ENCODE measurements at places on chromosomes 12 and 14.

DNA sequence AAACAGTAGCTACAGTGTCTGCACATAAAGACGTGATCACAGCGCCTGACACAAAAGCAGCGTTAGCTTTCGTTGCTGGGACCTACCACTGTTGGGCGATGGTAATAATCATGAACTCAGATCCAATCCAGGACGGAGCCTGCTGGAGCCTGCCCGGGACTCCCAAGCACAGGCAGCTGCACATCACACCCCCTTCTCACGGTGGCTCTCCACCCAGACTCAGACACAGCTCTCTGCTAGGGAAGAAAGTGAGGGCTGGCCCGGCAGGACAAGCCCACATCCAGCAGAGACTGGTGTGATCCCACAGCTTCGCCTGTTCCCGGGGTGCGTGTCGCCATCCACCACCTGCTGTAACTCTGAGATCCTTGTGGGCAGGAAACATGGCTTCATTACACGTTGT, 49.9 kb upstream of the FOXN3 start:
- no peak for DNase-seq
- H3K4me3 ChIP-seq = no peak overlapping the region
- no peak overlapping the region for H3K27ac ChIP-seq
- no peaks in the 10 kb centered on the region for H3K27me3 ChIP-seq
- H3K4me1 ChIP-seq = no peaks in the 10 kb centered on the region
- H3K36me3 ChIP-seq = no peaks in the 10 kb centered on the region

GRCh38 chr14:86673523-86673969, 1143.6 kb downstream of the FLRT2 start:
- H3K27ac ChIP-seq = no peak overlapping the region
- H3K4me3 ChIP-seq = no peak overlapping the region
- H3K36me3 ChIP-seq = no peaks in the 10 kb centered on the region
- H3K27me3 ChIP-seq = no peaks in the 10 kb centered on the region

- H3K27ac ChIP-seq = no peak overlapping the region
- H3K36me3 ChIP-seq = no peaks in the 10 kb centered on the region
- no peaks in the 10 kb centered on the region for H3K27me3 ChIP-seq
- DNase-seq = no peak
- no peak overlapping the region for H3K4me3 ChIP-seq
Measured at GRCh38 chr12:92900941-92901340, 28.2 kb downstream of the EEA1 start.

- no peaks in the 10 kb centered on the region for H3K4me1 ChIP-seq
- H3K27ac ChIP-seq = no peak overlapping the region
- no peak overlapping the region for H3K4me3 ChIP-seq
- H3K36me3 ChIP-seq = no peaks in the 10 kb centered on the region
- DNase-seq = no peak
Measured at GRCh38 chr14:85087201-85087600, 442.7 kb upstream of the FLRT2 start.

DNA sequence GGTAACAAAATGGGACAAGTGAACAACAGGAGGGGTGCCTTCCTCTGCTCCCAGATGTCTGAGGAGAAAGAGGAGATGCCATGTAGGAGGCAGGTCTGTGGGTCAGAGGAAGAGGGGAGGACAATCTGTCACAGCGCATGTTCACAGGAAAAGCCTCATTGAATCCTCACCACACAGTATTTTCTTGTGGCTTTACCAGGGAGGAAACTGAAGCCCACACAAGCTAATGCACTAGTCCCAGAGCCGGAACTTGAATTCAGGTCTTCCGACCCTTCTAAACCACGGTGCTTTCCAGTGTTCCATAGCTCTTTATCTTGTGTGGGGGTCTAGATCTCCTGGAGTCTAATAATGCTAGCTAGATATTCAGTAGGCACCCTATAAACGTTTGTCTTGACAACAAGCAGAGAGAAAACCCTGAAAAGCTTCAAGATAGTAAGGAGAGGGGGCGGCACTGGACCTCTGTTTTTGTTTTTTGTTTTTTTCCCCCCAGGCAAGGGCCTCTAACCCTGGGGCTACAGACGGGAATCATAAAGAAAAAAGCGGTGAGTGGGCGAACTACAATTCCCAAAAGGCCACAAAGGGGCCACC, 371 bp upstream of the SHMT2 start:
- H3K4me3 ChIP-seq = peak overlapping the region; percentile 87
- H3K4me1 ChIP-seq = peaks cover 20% of the 10 kb centered on the region
- H3K27me3 ChIP-seq = peaks cover 11% of the 10 kb centered on the region
- 0 out of 2 replicates have a peak, but pooled peaks cover 15% of the 10 kb centered on the region for H3K36me3 ChIP-seq
- H3K27ac ChIP-seq = peak overlapping the region; percentile 79
- DNase-seq = no peak

GRCh38 chr12:49967777-49968250, 4.9 kb upstream of the AQP6 start:
- H3K4me3 ChIP-seq = peak overlapping the region; percentile 57
- peaks cover 85% of the 10 kb centered on the region for H3K27me3 ChIP-seq
- H3K4me1 ChIP-seq = no peaks in the 10 kb centered on the region
- H3K27ac ChIP-seq = no peak overlapping the region

GRCh38 chr14:61308198-61308597, 13.2 kb upstream of the PRKCH start:
- no peak overlapping the region for H3K4me3 ChIP-seq
- no peak overlapping the region for H3K27ac ChIP-seq
- no peaks in the 10 kb centered on the region for H3K4me1 ChIP-seq
- H3K27me3 ChIP-seq = no peaks in the 10 kb centered on the region

DNA sequence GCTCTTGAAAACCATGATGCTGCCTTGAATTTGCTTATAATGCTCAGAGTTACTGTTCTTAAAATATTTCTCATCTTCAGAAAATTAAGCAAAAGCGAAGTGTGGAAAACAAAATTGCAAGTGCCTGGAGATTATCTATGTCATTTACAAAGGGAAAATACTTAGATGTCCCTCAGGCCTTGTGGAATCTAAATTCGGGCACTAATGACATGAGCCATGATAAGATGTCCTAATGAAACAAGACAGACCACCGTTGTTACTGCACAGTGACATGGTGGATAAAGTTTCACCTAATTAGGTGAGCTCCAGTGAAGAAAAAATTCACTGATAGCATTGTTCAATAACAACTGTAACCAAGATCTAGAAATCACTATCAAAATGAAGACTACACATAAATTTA, 30.4 kb downstream of the PPP1R13B start:
- H3K27me3 ChIP-seq = no peaks in the 10 kb centered on the region
- no peak overlapping the region for H3K4me3 ChIP-seq
- DNase-seq = no peak
- H3K36me3 ChIP-seq = no peaks in the 10 kb centered on the region
- no peaks in the 10 kb centered on the region for H3K4me1 ChIP-seq

GRCh38 chr12:52060498-52061177, 9.1 kb upstream of the ATG101 start:
- H3K27me3 ChIP-seq = peaks cover 6% of the 10 kb centered on the region
- no peak for DNase-seq
- H3K27ac ChIP-seq = no peak overlapping the region
- no peaks in the 10 kb centered on the region for H3K36me3 ChIP-seq

DNA sequence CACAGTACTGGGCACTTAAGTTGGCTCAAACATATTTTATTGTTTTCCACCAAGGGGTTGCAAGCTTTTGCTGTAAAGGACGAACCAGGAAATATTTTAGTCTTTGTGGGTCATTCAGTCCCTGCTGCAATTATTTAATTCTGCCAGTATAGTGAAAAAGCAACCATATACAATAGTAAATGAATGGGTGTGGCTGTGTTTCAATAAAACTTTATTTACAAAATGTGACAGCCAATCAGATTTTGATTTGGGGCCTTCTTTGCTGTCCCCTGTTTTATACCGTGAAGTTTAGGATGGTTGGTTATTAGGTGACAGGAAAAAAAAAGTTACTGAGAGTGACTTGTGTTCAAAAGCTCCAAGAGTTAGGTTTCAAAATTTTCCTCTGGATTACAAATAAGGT, 956.4 kb downstream of the AACS start:
- no peaks in the 10 kb centered on the region for H3K4me1 ChIP-seq
- DNase-seq = no peak
- H3K27ac ChIP-seq = no peak overlapping the region
- H3K4me3 ChIP-seq = no peak overlapping the region

DNA sequence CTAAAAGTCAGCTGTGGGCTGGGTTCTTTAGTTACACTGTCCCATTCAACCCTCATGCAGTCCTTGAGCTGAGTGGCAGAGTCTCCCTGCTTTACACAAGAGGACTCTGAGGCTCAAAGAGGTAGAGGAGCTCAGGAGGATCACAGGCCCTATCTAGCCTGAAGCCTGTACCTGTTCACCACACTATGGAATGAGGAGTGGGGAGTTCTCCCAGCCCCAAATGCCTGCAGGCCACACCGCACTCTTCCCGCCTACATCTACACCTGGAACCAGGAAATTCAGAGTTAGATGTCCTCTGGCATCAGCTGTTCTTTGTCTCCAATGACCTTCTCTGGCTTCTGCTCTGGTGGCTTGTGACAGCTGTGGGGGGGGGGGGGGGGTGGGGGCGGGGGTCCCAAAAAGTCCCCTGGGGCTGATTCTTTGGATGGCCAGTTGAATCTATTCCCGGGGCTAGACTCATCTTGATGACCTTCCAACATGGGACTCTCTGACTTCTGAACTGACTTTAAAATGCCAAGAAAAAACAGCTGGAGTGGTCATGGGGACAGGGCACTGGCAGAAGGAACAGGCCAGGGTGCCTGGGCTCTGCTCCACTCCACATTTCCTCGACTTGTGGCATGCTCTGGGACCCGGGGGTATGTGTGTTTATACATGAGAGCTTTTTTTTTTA, 30.6 kb downstream of the RIN3 start:
- no peak overlapping the region for H3K27ac ChIP-seq
- H3K4me1 ChIP-seq = peaks cover 2% of the 10 kb centered on the region
- H3K27me3 ChIP-seq = no peaks in the 10 kb centered on the region
- no peaks in the 10 kb centered on the region for H3K36me3 ChIP-seq

- peak overlapping the region; percentile 81 for H3K4me3 ChIP-seq
Measured at GRCh38 chr12:82687021-82688011, 610 bp downstream of the TMTC2 start.

DNA sequence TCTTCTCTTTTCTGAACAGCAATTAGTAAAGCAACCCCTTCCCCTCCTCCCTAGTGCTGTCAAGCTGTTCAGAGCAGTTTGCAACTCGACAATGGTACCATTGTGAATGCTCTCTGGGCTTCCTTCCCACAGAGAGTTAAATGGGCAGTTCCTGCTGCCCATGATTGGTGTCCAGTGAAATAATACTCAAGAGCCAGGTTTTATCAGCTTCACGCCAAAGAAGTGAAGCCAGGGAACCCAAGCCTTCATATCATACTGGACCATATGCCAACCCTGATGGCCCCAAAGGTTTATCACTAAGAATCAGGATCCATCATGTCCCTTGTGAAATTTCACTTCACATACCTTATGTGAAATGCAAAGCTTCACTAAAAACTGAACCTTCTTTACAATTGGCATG, 24.7 kb downstream of the INSM2 start:
- H3K27ac ChIP-seq = no peak overlapping the region
- no peaks in the 10 kb centered on the region for H3K36me3 ChIP-seq
- no peaks in the 10 kb centered on the region for H3K4me1 ChIP-seq

All from MM.1S (cell line).